M059J (cell line): ENCODE measurements at places on chromosomes 6 and 20.

DNA sequence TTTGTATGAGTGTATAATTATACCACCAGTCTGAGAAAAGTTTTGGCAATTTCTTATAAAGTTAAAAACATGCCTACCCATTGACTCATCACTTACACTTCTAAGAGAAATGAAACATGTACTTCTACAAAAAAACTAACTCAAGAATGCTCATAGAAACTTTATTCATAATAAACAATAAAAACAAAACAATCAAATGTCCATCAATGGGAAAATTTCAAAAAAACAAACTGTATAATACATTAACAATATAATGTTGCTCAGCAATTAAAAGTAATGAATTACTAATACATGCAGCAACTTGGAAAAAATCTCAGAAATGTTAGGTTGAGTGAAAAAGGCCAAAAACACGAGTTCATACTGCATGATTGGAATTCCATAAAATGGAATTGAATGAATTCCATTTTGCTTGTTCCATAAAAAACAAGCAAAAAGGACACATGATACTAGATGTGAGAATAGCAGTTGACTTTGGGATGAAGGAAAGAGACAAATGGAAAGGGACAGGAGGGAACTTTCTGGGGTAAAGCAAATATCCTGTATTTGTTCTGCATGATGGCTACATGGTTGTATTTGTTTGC lies 726.6 kb downstream of the RFPL4B start:
- DNase-seq, result peak; percentile 80

GRCh38 chr6:56899311-56899710 lies 55.6 kb upstream of the BEND6 start:
- DNase-seq, result peak; percentile 54

- DNase-seq, result no peak
Observed at GRCh38 chr6:134119486-134119885, 67.1 kb upstream of the SLC2A12 start.

DNA sequence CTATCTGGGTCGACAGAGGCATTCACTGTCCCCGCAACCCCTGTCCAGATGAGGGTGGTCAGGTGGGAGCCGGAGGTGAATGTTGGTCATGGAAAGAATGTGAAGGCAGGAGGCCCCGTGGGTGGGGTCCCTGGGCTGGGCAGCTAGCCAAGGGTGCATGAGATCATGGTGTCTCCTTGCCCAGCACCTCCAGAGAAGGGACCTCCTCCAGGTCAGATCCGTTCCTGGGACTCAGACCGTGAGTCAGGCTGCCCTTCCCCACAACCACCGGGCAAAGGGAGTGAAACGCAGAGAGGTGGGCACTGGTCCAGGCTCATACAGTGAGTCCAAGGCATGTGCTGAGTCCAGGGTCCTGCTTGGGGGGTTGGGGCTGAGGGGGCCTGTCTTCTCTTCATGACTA lies 3.5 kb downstream of the FOXS1 start:
- peak; percentile 97 for DNase-seq

DNA sequence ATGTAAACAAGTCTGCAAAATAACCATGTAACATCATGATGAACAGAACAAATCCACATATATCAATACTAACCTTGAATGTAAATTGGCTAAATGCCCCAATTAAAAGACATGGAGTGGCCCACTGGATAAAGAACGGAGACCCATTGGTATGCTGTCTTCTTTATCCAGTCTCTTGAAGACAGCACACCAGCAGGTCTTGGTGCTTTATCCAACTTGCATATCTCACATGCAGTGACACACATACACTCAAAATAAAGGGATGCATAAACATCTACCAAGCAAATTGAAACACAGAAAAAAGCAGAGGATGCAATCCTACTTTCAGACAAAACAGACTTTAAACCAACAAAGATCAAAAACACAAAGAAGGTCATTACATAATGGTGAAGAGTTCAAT lies 30.3 kb upstream of the EPB41L2 start:
- no peak for DNase-seq

DNA sequence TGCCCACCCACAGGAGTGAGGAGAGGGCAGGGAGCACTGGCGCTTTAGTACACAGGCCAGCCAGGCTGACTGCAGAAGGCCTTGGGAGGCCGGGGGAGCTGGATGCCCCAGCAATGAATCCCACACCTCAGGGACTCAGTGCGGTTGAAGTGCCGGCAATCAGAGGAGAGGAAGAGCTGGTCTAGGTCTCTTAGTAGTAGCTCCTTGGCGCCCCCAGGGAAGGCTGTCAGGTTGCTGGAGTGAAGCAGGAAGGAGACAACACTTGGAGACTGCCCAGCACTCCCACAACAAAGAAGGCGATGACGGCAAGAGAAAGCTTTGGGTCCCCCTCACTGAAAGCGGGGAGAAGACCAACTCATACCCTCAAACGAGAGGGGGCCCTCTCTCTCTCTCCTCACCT lies 8.3 kb upstream of the TNXB start:
- no peak for DNase-seq

- DNase-seq, result no peak
Observed at GRCh38 chr20:41394081-41394480, 27.5 kb upstream of the EMILIN3 start.

GRCh38 chr6:27891320-27891875 lies 20.8 kb downstream of the OR2B2 start:
- DNase-seq, result peak; percentile 40

DNA sequence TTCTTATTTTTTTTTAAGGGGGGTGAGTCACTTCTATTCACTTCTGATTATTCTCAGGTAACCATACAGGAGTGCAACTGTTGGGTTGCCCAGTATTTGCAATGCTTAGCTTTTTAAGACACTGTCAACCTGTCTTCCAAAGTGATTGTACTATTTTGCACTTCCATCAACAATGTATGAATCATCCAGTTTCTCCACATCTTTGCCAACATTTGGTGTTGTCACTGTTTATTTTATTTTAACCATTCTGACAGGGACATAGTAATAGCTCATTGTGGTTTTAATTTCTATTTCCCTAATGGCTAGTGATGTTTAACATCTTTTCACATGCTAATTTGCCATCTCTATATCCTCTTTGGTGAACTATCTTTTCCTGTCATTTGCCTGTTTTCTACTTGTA lies 1.4 kb upstream of the SLC13A3 start:
- DNase-seq, result peak; percentile 66

- peak; percentile 81 for DNase-seq
Observed at GRCh38 chr20:309306-309840, 12.0 kb downstream of the ZCCHC3 start.

GRCh38 chr6:48475275-48475674 lies 364.3 kb upstream of the PTCHD4 start:
- DNase-seq, result peak; percentile 8

- DNase-seq, result no peak
Observed at GRCh38 chr6:49698478-49698877, 14.9 kb downstream of the CRISP2 start.

DNA sequence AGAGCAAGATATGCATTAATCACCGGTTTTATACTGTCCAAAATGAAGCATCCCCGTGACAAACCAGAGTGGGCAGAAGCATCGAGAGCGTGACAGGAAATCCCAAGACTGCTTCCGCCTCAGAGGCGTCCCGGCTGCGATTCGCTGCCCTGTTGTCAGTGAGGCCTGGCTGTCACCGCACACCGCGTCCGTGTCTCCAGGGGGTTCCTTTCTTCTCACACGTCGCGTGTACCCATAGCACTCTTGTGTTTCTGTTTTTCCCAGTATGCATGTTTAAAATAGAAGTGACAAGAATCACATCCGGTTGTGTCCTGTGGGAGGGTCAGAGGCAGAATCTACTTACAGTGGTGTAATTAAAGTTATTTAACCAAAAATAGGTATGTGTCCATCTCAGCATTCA lies 8.3 kb upstream of the ADRM1 start:
- DNase-seq, result no peak

DNA sequence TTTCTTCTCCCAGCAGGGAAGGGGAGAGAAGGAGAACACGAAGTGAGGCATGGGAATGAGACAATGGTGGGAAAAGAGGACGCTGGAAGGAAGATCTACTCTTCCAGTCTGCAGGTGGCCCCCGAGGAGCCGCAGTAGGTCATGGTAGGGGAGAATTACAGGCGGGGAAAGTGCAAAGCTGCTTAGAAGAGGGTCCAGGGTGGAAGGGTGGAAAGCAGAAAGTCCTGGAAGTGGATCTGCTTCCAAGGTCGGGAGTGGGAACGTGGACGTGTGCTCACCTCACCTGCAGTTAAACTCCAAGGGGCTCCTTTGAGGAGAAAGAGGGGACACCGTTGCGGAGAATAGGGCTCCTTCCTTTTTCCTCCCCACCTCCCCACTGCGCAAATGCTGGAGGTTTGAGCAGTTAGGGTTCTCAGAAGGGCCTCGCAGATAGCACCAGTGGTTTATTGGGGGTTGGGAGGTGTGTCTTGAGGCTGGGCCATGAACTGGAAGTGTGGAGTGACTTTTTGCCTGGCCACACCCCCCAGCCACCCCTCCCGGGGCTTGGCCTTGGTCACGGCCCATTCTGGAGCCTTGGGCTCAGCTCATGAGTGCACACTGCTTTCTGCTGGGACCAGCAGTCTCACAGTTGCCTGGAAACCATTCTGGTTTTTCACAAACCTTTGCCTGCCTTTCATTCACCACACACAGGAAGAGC lies 100.4 kb upstream of the MLN start:
- DNase-seq, result peak; percentile 19

DNA sequence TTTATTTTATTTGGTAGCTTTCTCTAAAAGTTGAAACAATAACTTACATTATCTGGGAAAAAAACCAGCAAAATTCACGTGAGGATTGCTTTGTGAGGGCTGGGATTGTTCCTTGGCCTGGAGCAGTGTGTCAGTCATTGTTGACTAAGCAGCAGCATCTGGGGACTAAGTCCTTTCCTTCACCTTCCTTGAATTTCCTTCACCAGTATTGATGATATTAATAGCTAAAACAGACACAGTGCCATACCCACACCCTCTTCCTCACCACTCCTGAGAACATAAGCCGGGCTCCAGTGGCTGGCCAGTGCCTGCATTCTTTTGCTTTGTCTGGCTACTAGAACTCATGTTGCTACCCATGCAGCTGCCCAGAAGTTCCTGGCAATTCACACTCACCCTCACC lies 23.7 kb downstream of the PLCB1 start:
- DNase-seq, result no peak

DNA sequence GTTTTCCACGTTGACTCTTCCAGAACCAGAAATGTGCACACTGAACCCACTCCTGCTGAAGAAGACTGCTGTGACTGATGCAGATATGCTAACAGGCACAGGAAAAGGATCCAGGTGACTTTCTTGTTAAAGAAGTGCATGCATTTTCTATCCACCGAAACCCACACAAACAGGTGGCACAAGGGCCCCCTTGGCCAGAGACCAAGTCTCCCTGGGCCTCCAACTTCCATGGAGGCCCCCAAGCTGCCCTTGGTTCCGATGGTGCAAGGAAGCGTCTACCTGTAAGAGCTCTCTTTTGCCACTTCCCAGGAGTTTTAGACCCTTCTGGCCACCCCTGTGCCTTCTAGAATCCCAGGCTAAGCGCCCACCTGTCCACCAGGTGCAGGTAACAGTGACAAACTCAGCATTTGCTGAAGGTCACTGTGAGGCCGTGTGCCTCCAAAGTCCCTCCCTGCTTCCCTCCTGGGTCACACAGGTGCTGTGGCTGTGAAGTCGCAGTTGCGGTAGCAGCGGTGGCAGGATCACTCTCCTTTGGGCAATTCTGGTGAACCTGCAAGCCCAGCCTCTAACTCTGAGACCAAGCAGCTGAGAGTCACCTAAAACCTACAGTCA lies 134.8 kb downstream of the PXDC1 start:
- DNase-seq, result no peak

GRCh38 chr6:30877419-30878262 lies 6.7 kb upstream of the DDR1 start:
- DNase-seq, result peak; percentile 95

- no peak for DNase-seq
Observed at GRCh38 chr6:163395831-163396185, 18.7 kb upstream of the QKI start.

GRCh38 chr6:81634155-81634880 lies 118.2 kb downstream of the TENT5A start:
- DNase-seq, result no peak

GRCh38 chr6:90645634-90646033 lies 58.8 kb upstream of the MAP3K7 start:
- no peak for DNase-seq

- DNase-seq, result peak; percentile 99
Observed at GRCh38 chr20:3811467-3812258, 8.7 kb upstream of the AP5S1 start.

DNA sequence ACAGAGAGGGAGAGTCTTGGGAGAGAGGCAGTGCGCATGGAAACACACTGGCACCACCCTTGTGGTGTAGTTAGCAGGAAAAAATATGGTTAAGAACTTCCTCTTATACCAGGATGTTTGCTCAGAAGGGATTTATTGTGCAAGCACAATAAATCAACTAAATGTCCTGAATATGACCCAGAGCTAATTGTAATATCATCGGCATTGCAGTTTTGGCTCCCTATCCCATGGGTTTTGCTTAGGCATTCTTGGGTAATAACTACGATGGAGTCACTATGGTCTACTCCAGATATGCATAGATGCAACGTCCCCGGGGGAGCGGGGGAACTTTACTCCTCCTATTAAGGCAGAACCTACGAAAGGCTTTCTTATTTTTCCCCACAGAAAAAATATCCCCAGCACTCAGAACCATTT lies 751.6 kb downstream of the EYS start:
- peak; percentile 26 for DNase-seq

GRCh38 chr6:42211726-42212125 lies 5.9 kb downstream of the MRPS10 start:
- no peak for DNase-seq

DNA sequence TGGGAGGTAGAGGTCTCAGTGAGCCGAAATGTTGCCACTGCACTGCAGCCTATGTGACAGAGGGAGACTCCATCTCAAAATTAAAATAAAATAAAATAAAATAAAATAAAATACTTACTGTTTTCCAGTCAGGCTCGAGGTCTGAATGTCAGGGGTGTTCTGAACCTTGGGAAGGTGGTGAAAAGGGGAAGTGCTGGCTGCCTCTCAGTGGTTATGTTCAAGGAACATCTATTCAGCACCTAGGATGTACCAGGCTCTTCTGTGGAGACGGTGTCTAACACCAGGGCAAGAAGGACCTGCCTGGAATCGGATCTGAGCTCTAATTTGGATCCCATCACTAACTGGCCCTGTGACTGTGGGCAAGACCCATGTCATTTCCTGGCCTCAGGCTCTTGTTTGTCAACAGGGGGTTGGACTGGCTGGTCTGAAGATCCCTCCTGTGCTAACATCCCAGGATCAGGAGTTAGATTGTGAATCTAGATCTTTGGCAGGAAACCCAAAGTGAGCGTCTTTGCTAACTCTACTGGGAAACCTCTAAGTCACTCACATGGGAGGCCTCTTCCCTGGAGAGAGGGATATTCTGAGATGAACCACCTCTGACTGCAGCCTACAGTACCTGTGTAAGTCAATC lies 63.4 kb upstream of the SIRPG start:
- peak; percentile 29 for DNase-seq

GRCh38 chr20:18585134-18585533 lies 2.7 kb upstream of the DTD1 start:
- DNase-seq, result peak; percentile 59

DNA sequence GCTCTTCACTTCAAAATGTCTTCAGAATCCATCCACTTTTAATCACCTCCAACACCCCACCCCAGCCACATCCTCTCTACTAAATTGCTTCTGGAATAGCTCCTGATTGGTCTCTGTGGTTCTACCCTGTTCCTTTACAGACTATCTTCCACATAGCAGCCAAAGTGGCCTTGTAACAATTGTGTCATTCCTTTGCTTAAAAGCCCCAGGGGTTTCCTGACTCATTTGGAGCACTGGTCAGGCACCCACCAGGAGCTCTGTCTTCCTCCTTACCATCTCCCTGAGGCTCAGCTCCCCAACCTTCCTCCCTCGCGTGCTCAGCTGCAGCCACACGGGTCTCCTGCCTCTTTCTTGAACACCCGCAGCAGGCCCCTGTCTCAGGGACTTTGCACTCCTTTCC lies 126.8 kb downstream of the HIVEP1 start:
- DNase-seq, result peak; percentile 78
